ENCODE measurements at places on chromosomes 1 and 21.

- no peak for DNase-seq
Measured at GRCh38 chr1:214638997-214639396, 36.0 kb downstream of the CENPF start.

- no peak for DNase-seq
Measured at GRCh38 chr21:42655796-42656770, 2.7 kb downstream of the PDE9A start.

GRCh38 chr1:54401799-54402198, 4.4 kb downstream of the SSBP3 start:
- no peak for DNase-seq

- no peak for DNase-seq
Measured at GRCh38 chr1:185495007-185495406, 178.0 kb upstream of the IVNS1ABP start.

DNA sequence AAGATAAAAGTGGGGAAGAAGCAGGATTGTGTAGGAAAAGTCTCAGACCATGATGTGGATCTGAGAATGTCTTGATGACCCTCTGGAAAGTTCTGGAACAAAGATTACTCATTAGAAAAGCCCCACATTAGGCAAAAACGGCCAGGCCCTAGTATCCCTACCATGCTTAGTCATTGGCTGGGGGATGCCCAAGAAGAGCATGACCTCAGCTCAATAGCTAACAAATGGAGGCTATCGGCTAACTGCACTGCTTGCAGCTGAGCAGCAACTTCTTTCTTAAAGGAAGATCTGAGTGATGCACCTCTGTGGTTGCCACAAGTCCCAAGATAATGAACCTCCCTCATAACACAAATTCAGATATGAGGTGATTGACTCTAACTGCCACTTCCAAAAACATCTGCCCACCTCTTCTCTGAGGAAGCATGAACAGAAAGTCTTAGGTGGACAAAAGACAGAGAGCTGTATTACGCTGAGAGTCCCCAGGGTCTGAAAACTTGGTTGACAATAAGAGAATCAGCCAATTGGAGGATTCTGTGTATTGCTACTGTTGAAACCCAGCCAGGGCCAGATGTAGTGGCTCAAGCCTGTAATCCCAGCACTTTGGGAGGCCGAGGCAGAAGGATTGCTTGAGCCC, 64.6 kb upstream of the AK4 start:
- no peak for DNase-seq

DNA sequence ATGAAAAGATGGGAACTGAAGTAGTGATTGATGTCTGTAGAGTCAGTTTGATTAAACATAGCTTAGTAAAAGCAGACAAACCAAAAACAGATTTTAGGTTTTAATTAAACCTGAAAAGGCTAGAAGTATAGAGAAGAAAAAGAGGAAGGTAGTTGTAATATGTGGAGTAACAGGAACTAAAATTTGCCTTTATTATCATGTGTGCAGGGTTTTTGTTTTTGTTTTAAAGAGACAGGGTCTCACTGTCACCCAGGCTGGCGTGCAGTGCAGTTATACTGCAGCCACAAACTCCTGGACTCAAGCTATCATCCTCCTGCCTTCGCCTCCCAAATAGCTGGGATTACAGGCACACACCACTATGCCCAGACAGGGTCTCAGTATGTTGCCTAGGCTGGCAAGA, 6.0 kb downstream of the TOR1AIP1 start:
- DNase-seq = no peak
